Stimulated activated CD4-positive, alpha-beta T cell treated with anti-CD3 and anti-CD28 coated beads, Interleukin-1b, Interleukin-23, amount 100 ng/mL, for 1 hour (primary cell): ENCODE measurements at places on chromosomes 16 and 17.
A peak's percentile ranks its signal among the peaks of the same experiment; 100 is the strongest.

GRCh38 chr16:56724191-56724590 lies 5.7 kb upstream of the NUP93 start:
- DNase-seq: no peak

DNA sequence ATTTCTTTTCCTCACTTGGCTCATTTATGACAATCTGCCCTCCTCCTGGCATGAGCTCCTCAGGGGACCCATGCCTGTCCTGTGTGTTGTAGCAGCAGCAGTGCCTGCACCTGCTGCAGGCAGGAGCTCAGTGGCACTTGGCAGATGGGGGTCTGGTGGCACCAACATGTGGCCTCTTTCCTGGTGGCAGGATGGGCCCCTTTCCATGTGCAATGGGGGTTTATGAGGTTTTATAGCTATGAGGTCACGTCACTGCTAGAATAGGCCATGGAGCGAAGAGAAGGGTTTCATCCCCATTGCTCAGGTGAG lies 7.0 kb downstream of the ADCY7 start:
- DNase-seq: no peak

GRCh38 chr17:42378359-42378958 lies 9.8 kb downstream of the STAT3 start:
- DNase-seq: no peak

GRCh38 chr17:6381526-6382465 lies 53.1 kb downstream of the AIPL1 start:
- no peak for DNase-seq

DNA sequence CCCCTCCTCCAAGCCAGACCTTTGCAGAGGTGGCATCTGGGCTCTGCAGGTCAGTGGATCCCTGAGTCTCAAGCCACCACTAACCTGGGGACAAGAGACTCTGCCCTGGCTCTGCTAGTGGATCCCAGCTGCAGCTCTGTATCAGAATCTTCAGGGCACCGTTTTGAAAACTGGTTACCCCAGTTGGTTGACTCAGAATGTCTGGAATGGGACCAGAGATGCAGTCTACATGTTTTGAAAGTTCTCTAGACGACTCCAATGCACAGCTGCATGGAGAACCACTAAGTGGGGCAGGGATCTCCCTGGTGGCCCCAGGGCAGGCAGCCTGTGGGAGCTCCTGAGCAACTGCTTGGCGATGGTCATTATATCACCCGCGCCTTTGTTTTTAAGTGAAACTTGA lies 34.1 kb upstream of the ADORA2B start:
- no peak for DNase-seq

- DNase-seq: no peak
Measured at GRCh38 chr16:58346831-58347371, 45.4 kb upstream of the GINS3 start.

DNA sequence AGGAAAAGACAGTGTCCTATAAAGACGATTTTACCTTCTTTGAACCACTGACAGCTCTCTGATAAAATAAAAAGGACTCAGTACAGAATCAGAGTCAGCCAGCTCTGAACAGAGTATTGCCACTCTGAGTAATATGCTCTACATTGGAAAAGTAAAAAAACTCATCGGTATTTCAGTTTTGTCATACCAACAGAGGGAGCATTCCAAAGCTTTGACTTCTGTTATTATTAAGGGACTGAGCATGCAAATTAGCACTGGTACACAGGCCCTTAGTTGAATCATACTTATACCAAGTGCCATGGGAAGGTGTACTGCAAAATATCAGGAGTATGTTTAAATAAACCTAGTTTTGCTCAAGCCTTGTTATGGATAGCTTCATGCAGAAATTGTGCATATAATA lies 509.0 kb upstream of the KIF2B start:
- no peak for DNase-seq

- no peak for DNase-seq
Measured at GRCh38 chr17:77974396-77974795, 15.9 kb downstream of the TNRC6C start.

GRCh38 chr16:78242239-78242630 lies 142.8 kb downstream of the WWOX start:
- DNase-seq: no peak

GRCh38 chr17:64786337-64786736 lies 124.2 kb upstream of the SMURF2 start:
- no peak for DNase-seq

- DNase-seq: no peak
Measured at GRCh38 chr17:58829172-58829637, 73.6 kb downstream of the PPM1E start.

- DNase-seq: no peak
Measured at GRCh38 chr16:19137201-19138128, 23.7 kb downstream of the ITPRIPL2 start.

DNA sequence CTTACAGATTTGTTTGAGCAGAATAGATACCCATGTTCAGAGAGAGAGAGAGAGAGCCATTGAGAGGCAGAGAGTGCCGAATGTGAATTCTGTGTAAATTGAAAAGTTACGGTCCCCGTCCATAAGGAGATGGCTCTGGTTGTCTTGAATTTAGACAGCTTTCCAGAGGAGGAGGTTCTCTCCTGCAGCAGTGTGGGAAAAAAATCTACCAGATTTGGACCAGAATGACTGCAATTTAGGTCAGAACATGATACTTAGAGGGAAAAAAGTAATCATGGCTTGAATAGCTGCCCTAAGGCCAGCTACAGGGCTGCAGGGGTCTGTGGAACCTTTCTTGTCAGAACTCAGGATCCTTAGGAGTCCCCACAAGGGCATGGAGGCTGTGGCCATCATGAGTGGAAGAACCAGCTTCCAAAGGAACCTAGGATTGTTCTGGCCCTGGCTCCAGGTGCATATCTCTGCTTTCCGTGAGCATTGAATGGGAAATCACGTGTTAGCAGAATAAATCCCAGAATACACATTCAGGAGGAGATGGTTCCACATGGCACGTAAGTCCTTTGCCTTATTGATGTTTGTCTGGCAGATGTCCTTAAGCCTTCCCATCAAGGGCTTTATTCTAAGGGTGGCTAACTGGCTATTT lies 13.0 kb downstream of the PITPNC1 start:
- no peak for DNase-seq

- peak; percentile 28 for DNase-seq
Measured at GRCh38 chr17:3710951-3711383, 12.7 kb upstream of the HASPIN start.

- DNase-seq: no peak
Measured at GRCh38 chr16:4094127-4094773, 22.0 kb downstream of the ADCY9 start.

DNA sequence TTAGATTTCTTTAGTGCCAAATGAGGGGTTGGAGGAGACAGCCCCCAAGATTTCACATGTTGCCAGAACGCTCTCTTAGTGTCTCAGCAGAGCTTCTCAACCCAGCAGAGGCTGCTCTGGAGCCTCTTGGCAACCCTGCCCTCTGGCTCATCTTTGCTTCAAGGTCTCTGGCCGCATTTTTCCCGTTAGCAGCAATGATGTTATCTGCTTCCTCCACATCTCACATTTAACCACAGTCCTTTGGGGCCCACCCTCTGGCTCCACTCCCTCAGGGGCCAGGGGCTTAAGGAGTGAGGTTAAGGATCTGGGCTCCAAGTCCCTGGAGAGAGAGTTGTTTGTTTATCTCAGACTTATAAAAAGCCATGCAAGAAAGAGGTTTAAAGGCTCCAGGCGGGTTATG lies 3.3 kb upstream of the XYLT1 start:
- DNase-seq: no peak
